Iris pigment epithelial cell (primary cell): ENCODE measurements at places on chromosomes 4 and X.

DNA sequence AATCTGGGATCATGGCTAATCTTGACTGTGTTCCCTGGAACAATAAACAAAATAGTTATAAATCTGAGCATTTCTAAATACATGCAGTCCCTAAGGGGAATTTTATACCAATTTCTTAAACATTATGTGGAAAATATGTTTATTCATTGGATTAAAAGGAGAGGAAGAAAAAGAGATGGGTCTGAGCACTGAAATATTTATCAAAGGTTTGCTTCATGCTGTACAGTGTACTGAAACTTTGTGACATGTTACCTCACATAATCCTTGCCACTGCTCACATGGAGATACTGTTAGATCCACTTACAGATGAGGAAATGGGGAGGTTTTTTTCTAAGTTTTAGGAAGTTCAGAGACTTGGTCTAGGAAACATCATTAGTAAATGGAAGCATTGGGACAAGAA is 443.6 kb downstream of the SPRY1 start:
- DNase-seq: no peak

- DNase-seq: no peak
Measured at GRCh38 chrX:65203545-65203944, 227.3 kb upstream of the ZC4H2 start.

GRCh38 chr4:177051473-177052060 is 258.1 kb upstream of the NEIL3 start:
- DNase-seq: peak; percentile 29

GRCh38 chrX:52217494-52218160 is 32.9 kb downstream of the MAGED4 start:
- no peak for DNase-seq

DNA sequence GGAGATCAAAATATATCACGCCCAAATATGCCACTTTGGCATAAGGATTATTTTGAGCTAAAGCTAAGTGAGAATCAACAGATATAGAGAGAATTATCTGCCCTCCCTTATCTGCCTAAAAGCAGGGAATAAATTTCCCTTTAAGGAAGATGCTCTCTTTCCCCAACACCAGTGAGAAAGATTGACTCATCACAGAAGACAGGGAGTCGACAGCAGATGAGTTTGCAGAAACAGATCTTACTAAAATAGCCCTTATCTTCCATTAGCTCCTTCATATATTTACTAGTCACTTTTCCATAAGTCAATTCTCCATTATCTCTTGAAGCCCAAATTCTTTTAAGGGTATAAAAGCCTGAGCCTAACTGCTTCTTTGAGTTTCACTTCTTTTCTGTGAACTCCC is 156.6 kb downstream of the CAMK2D start:
- DNase-seq: peak; percentile 56

DNA sequence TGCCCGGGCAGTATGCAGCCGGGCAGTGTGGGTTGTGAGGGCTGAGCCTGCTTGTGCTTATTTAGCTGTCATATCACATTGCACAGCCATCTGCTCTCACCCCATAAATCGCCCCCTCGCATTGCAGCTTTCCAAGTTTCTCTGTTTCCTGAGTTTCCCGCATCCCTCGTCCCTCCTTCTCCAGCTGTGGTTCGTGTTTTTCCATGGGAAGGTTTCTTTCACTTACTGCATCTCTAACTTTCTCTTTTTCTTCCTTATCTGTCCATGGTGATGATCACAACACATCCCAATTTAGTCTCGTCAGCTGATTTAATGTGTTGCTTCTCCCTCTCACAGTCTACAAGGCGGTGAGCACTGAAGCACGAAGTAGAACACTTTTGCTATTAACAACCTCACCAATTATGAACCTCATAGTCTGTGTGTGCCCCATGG is 118.1 kb downstream of the ENPP6 start:
- no peak for DNase-seq

- DNase-seq: no peak
Measured at GRCh38 chr4:101328063-101328602, 19.2 kb downstream of the PPP3CA start.

DNA sequence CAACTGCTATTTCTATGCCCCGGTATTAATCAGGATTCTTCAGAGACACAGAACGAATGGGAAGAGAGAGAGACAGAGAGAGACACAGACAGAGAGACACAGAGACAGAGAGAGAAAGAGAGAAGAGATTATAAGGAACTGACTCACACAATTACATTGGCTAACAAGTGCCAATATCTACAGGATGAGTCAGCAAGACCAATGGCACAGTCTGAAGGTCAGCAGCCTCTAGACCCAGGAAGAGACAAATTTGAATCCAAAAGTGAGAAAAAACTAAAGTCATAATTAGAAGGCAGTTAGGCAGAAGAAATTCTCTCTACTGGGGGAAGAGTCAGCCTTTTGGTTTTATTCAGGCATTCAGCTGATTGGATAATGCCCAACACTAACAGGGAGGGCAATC is 187.3 kb downstream of the MAB21L2 start:
- peak; percentile 86 for DNase-seq

GRCh38 chr4:86950831-86951525 is 16.2 kb downstream of the AFF1 start:
- DNase-seq: no peak

- DNase-seq: no peak
Measured at GRCh38 chrX:106150701-106151100, 17.4 kb upstream of the PWWP3B start.

GRCh38 chr4:141657550-141658250 is 21.3 kb downstream of the IL15 start:
- DNase-seq: no peak

DNA sequence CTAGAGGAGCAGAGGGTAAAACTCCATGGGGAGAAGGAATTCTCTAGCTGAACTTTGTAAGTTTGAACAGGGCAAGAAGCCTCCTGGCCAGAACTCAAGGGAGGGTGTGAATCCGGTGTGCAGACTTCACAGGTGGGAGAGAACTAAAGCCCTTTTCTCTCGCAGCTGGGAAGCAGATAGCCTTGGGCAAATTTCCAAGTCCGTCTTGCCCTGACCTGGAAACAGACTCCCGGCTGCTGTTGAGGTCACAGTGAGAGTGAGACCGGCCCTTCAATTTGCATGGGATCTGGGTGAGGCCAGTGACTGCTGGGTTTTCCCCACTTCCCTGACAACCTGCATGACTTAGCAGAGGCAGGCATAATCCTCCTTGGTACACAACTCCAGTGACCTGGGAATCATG is 94.5 kb upstream of the ZNF827 start:
- no peak for DNase-seq

GRCh38 chrX:120794525-120794975 is 81.1 kb downstream of the CT47B1 start:
- peak; percentile 65 for DNase-seq

DNA sequence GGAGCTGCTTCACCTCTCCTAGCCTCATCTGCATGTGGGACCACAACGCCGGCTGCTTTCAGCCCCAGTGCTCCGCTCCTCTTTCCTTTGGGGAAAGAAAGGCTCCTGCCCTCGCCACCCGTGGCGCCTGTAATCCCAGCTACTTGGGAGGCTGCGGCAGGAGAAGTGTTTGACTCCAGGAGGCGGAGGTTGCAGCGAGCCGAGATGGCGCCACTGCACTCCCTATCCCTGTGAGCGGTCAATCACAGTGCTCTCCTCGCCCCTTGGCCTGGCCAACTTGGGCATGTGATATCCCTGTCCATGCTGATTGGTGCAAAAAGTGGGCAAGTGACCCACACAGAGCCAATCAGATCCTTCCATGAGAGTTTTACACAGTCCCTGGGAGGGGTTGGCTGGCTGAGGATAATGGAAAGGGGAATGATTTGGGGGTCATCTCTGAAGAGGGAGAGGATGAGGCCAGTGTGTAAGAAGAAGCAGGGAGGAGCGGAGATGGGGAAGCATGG is 56.2 kb downstream of the WFS1 start:
- no peak for DNase-seq

- DNase-seq: peak; percentile 44
Measured at GRCh38 chr4:610411-611261, 14.7 kb upstream of the PDE6B start.

GRCh38 chrX:8432396-8432795 is 32.2 kb upstream of the VCX3B start:
- no peak for DNase-seq

DNA sequence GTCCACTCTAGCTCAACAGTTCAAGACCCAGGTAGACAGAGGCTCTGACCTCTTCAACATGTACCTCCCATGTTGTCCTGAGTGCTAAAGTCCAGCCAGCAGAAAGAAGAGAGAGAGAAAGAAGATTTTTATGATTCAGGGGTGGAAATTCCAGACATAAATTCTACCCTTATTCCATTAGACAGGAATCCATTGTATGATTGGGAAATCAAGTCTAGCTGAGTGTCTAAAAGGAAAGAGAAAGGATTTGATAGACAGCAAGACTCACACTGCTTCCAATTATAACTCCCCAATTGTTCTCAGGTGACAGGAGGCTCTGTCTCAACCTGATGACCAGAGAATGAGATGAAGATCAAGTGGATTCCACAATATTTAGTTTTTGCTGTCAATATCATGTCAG is 27.9 kb upstream of the PGM2 start:
- DNase-seq: no peak

DNA sequence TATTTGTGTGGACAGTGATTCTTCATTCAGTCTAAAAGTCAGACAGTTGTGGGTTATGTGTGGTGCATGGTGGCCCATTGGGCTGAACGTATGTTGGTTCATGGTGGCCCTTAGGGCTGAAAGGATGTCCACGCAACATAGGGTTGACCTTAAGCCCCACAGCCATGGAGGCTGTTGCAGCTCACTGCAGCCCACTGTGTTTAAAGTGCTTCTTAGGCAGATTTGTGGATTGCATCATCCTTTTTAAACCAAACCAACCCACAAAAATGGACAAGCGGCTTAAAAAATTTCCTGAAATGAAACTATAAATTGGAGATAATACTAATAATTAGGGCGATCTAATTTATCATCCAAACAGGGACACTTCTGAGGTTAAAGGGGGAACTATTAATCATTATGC is 219.0 kb upstream of the GATB start:
- no peak for DNase-seq

DNA sequence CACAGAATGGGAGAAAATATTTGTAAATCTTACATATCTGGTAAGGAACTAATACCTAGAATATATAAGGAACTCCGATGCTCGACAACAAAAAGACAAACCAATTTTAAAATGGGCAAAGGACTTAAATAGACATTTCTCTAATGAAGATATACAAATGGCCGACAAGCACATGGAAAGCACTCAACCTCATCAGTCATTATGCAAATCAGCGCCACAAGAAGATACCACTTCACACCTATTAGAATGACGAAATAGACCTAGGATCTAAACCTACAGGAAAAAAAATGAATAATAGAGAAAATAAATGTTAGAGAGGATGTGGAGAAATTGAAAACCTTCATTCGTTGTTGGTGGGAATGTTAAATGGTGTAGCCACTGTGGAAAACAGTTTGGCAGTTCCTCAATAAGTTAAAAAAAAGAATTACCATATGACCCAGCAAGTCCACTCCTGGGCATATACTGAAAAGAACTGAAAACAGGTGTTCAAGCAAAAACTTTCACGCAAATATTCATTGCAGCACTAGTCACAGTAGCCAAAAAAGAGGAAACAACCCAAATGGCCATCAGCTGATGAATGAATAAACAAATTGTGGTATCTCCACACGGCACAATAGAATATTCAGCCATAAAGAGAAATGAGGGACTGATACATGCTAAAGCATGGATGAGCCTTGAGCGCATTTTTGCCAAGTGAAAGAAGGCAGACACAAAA is 57.3 kb upstream of the WDR19 start:
- DNase-seq: no peak

DNA sequence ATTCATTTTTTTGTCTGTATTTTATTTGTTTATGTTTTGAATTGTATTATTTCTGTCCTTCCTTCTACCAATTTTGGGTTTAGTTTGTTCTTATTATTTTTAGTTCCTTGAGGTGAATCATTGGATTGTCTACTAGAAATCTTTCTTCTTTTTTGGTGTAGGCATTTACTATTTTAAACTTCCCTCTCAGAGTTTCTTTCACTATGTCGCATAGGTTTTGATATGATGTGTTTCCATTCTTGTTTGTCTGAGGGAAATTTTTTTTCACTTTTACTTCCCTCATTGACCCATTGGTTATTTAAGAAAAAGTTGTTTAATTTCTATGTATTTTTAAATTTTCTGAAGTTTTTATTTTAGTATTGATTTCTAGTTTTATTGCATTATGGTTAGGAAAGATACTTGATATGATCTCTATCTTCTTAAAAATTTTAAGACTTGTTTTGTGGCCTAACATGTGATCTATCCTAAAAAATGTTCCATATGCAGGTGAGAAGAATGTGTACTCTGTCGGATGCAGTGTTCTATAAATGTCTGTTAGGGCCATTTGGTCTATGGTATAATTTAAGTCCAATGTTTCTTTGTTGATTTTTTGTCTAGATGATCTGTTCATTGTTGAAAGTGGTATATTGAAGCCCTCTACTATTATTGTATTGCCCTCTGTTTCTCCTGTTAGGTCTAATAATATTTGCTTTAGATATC is 68.8 kb downstream of the IL15 start:
- no peak for DNase-seq

DNA sequence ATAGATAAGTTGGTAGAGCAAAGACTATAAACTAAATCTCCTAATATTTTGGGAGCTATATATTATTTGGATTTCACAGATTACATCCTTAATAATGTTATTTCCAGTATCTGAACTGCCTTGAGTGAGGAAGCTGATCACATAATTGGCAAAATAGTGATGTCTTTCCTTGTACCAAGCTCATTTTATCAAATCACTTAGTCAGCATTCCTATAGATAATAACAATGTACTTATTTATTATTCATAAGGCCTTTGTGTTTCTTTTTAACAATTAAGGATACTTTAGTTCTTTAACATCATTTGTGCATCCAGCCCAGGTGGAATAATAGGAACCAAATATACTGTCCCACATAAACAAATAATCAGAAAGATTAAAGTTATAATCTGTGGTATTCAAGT is 1093.6 kb downstream of the PCDH18 start:
- no peak for DNase-seq

DNA sequence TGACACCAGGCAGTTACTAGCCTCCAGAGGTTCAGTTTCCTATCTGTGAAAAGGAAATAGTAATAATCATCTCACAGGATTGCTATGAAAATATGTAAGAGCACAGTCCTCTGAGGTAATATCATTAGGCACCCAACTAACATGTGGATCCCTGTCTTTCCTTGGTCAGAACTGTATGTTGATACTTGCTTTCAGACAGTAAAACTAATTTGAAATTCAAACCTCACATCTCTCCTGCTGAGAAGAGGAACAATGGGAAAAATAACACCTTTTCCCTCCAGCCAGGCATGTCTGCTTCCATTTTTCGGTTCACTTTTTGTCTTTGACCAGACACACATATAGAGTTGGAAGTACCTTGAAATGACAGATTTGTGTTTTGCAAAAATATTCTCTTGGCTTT is 262.7 kb downstream of the IL15 start:
- no peak for DNase-seq

DNA sequence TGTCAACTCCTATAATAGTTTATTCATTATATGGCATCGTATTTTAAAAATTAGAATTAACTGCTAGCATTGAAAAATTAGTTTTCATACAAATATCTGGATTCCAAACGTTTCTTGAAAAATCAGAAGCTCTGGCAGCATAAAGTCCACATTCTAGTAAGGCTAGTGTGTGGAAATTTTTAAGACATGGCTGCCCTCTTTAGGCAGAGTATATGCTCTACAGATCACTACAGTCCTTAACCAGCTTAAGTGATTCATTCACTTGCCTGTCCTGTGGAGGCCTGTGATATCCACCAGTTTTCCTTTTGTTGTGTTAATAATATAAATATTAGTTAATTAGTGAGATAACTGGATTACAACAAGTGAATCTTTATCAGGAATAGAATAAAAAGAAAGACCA is 287.2 kb downstream of the OPHN1 start:
- peak; percentile 59 for DNase-seq

GRCh38 chrX:87525771-87526229 is 8.2 kb downstream of the KLHL4 start:
- peak; percentile 88 for DNase-seq

- DNase-seq: peak; percentile 49
Measured at GRCh38 chrX:129637217-129638109, 17.3 kb downstream of the APLN start.
